ENCODE measurements at places on chromosomes 2 and 18.

- DNase-seq: no peak
These were observed 105.4 kb downstream of the QPCT start for GRCh38 chr2:37449761-37450296.

DNA sequence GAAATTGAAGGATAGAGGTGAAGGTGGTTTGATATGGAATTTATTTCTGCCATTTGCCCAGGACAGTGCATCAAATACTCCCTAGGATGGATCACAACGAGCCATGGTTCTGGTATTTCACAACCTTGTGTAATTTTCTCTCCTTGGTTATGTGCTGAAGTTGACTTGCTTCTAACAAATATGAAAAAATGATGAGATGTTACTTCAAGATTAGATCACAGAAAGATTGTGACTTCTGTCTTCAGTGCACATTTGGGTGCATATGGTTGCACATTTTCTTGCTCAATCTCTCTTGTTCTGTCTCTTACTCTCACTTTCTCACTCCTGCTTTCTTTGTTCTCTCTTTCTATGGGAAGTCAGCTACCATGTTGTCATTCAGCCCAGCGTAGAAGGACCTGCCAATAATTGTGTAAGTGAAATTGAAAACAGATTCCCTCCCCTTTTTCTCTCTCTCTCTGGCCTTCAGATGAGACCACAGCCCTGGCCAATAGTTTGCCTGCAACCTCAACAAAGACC, 104.6 kb upstream of the RMDN2 start:
- no peak for DNase-seq

- DNase-seq: no peak
These were observed 33.1 kb upstream of the MAL start for GRCh38 chr2:94992360-94992759.

DNA sequence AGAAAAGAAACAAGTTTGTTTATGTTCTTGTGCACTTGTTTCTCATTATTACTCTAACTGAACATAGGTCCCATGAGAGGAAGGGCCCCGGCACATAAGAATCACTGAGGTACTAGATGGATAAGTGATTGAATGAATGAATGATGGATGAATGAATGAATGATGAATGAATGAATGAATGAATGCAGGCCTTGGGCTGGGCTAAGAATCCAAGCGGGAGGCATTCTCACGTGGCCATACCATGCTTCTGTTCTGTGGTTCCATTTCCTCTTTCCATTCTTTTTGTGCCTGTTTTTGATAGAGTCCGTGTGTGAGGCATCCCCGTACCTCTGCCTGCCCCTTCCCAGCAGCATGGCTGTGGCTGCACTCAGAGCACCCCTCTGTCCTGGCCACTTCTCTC, 94.8 kb downstream of the SH3BP4 start:
- no peak for DNase-seq

GRCh38 chr2:146561996-146562395, 1282.8 kb upstream of the ACVR2A start:
- no peak for DNase-seq

GRCh38 chr2:758073-758820, 81.0 kb upstream of the TMEM18 start:
- DNase-seq: no peak

GRCh38 chr2:113791697-113792590, 35.5 kb upstream of the SLC35F5 start:
- no peak for DNase-seq

DNA sequence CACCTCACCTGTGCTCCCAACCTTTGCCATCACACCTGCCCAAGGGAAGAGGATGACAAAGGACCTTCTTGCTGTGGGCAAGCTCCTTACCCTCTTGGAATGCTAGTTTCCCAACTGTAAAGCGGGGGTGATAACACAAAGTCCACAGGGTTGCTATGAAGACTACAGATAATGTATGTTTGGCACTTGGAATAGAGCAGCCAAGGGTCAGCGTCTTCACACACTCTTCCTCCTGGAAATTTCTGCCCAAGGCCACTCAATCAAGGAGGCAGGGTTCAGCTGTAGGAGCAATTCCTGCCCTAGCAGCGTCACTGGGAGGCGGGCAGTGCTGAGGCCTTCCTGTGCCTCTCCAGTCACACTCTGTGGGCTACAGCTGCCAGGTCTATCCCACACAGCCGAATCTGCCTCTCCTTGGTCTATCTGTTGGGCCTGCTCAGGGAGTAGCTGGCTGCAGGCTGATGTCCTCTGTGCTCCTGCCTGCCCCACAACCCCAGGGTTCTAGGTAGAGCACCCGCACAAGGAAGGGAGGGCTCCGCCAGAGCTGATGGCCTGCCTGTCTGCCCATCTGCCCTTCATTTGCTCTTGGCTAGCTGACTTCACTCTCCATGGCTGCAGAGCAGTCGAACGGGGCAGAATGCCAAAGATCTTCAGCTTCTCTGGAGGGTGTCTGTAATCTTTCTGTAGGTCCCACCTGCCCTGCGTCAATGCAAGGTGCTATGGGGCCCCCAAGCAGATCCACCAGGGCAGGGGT, 91.9 kb downstream of the MRO start:
- no peak for DNase-seq

DNA sequence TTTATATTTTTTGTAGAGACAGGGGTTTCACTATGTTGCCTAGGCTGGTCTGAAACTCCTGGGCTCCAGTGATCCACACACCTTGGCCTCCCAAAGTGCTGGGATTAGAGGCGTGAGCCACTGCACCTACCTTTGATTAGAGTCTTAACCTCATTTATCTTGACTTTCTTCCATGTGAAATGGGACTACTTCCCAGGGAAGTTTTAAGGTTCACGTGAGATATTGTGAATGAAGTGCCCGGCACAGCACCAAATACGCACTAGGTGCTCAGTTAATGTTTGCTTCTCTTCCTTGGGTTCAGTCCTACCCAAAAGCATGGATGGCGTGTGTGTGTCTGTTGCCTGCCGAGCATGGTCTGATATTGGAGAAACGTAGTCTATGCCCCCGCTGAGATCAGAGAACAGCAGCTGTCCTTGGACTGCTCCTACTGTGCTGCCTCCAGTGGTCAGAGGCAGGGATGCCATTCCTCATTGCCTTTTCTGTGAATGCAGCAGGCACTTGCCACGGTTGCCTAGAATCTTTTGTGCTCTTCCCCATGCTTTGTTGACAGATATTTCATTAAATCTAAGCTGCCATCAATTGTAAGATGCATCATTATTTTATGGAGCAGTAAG, 12.3 kb upstream of the TFCP2L1 start:
- DNase-seq: peak; percentile 81

GRCh38 chr18:72869226-72870185, 1.7 kb upstream of the NETO1 start:
- peak; percentile 41 for DNase-seq

GRCh38 chr2:166104773-166105172, 23.0 kb downstream of the SCN1A start:
- no peak for DNase-seq

DNA sequence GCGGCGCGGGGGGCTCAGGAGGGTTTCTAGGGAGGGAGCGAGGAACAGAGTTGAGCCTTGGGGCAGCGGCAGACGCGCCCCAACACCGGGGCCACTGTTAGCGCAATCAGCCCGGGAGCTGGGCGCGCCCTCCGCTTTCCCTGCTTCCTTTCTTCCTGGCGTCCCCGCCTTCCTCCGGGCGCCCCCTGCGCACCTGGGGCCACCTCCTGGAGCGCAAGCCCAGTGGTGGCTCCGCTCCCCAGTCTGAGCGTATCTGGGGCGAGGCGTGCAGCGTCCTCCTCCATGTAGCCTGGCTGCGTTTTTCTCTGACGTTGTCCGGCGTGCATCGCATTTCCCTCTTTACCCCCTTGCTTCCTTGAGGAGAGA, 5.2 kb downstream of the PROC start:
- no peak for DNase-seq

DNA sequence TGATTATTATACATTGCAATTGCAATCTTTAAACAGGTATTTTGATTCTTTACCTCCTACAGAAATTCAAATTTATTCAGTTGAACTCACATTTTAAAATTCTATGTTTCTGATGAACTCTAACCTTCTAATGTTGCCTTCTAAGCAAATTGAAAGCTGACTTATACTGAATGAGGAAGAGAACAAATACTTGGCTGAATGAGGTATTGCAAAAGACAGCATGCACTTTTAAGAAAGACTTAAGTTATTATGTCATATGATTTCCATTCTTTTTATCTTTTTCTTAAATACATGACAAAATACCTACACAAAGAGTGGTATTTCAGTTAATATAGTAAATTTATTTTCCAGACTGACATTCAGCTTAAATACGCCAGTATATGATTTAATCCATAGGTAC, 64.7 kb downstream of the FAM228A start:
- no peak for DNase-seq

DNA sequence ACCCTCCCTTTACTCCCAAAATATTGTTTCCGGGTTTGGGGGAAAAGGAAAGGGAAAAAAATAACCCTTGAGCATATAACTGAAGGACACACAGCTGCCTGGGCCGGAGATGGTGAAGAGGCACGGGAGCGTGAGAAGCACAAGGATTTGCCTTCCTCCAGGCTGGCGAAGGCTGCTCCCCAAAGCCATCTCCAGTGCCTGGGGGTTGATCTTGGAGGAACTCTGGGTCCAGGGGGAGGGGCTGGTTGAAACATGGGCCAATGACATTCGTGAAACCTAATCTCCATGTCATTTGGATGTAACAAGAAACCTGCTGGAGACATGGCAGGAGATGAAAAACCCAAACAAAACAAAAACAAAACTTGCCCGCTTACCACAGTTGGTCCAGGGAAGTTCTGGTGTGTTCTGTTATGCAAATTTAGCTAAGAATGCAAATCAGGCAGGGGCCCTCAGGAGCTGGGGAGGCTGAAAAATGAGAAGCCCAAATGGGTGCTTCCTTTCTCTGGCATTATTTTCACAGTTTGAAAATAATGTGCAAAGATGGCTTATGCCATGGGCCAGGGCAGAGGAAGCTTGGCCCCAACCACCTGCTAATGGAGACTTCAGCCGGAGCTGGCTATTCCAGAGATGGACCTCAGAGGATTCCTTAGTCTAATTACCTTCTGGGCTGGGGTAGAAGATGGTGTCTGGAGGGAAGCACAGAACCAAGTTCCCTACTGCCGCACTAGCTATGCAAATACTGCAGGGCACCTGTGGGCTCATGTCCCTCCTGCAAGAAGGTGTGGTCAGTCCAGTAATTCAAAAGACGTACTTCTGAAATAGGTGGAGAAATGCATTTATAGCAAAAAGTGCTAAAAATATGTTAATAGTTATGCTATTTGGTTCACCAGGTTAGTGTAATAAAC, 180.9 kb downstream of the BCL2 start:
- DNase-seq: peak; percentile 79

DNA sequence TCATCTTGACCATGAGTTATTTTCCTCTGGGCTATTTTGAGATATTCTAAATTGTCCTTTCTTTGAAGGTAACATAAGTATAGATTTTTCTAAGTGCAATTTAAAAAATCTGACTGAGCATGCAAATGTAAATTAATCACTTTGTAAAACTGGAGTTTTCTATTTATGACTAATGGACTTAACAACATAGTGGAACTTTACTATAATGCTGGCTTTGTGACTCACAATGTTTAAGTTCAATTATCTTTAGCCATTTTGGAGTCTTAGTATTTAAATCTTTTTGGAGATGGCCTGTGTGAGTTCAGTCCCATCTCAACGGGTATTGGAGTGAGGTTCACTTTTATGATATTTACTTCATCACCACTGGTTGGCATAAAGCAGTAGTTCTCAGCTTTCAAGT, 35.2 kb upstream of the NOSTRIN start:
- no peak for DNase-seq

DNA sequence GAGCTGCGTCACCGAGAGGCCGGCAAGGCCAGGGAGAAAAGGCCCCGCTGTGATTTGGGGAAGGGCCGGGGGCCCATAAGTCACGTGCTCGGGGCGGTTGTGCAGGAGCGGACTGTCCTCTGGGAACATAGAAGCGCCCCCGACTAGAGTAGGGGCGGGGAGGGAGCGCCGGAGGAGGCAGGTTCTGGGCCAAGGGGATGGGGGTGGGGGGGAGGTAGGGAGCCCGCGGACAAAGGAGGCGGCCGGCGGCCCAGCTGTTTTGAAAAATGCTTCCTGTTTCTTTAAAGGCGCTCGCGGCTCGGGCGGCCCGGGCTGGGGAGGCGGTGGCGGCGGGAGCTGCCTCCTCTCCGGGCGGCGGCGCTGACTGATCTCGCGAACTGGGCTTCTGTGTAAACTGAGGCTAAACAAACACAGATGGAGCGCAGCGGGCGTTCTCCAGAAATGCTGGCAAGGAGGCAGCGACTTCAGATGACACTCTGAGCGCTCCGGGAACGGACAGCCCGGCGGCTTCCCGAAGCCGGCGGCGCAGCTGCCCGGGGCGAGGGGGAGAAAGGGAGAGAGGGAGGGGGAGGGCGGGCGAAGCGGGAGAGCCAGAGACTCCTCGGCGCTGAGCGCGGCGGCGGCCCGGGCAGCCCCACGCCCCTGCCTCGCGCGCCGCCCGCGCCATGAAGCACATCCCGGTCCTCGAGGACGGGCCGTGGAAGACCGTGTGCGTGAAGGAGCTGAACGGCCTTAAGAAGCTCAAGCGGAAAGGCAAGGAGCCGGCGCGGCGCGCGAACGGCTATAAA, at the start of gene ATOH8:
Gene ATOH8 (plus strand): TSS at position 467 of the 788 bp plus-strand sequence. CDS start 199 bp downstream, at position 666.
- peak; percentile 88 for DNase-seq

- DNase-seq: no peak
These were observed 93.9 kb downstream of the ACVR1 start for GRCh38 chr2:157782057-157782845.

DNA sequence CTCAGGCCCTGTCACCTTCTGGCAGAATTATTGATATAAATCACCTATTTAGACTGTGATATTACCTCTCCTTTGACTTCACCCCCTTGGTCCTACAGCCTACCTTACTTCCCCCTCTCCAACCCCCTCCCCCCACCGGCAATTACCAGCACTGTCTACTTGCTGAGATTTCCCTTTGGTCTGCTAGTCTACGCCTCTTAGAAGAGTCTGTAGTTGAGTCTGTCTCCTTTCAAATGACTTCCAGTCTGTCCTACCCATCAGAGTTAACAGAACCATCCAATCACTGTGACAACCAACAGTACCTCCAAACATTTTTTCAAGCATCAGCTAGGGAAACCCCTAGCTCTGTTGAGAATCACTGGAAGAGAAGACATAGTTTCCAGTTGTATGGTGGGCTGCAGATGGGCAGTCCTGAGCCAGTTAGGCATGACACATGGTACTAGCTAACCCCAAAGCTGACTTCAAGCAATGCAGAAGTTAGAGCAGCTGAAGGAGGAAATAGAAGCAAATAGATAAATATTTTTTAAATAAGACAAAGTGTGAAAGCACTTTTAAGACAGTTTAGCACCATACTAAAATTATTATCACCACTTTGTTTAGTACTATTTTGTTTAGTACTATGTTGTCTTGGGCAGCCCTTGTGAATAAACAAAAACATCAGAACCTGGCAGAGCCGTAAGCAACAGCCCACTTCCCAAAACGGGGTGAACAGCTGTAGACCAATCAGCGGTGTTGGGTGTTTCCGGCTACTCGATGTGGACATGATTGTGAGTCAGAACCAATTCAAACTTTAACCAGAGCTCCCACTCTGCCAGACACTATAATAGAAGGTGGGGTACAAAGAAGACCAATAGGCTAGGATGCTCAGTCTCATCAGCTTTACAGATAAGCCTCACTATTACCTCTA, 2.7 kb upstream of the ASNSD1 start:
- no peak for DNase-seq

DNA sequence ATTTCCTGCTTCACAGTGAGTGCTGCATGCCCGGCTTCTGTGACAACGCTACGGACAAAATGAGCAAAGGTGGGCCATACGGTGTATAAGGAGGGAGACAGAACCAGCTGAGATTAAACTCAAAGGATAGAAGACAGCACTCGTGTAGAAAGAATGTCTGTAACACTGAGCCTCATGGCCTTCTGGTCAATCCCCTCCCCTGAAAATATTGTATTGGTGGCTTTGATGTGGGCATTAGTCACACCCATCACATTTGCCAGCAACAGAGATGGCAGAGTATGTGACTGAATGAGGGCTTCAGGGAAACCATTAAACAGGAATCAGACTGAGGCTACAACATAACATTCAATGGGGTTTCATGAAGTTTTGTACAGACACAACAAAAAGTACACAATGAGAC, 287.8 kb upstream of the CCDC68 start:
- no peak for DNase-seq

All from iPS-NIHi11 (cell line).